T-cell (primary cell): ENCODE measurements at places on chromosomes 12 and 14. TPM values are rescaled to one million over a fixed set of nuclear protein-coding genes. Genes with fewer than 3 reads are reported as not detected.

The TMCC3 gene
- total RNA-seq: 0.35 TPM

The OR11H7 gene
- total RNA-seq: not detected

The DEGS2 gene
- total RNA-seq: not detected

The CKAP4 gene
- total RNA-seq: 13.8 TPM

The FAM181A gene
- total RNA-seq: not detected

The DCAF4 gene
- 24.7 TPM for total RNA-seq

The IFT81 gene
- 0.73 TPM for total RNA-seq

GRCh38 chr12:4386801-4387200 is 7.3 kb upstream of the FGF23 start:
- no peak for DNase-seq

- DNase-seq: no peak
Observed at GRCh38 chr12:116958402-116959197, 47.9 kb downstream of the FBXW8 start.

DNA sequence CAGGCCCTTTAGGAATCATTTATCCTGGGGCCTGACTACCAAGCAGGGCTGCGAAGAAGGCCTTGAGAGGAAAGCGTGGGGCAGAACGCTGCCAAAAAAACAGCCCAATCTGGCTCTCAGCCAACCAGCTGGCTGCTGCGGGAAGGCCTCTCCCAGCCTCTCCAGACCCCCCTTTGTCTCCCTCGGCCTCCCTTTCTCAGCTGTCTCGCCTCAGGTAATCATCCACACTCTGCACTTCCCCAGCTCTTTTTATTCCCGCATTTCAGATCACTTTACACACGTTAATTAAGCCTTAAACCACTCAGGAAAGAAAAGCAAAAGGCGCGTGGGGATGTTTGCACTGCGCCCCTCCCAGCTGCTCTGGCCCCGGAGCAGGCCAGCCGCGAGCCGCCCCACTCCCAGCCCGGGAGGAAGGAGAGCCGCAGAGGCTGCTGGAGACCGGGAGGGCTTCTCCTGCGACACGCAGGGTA is 208.2 kb upstream of the FOXN3 start:
- DNase-seq: no peak

DNA sequence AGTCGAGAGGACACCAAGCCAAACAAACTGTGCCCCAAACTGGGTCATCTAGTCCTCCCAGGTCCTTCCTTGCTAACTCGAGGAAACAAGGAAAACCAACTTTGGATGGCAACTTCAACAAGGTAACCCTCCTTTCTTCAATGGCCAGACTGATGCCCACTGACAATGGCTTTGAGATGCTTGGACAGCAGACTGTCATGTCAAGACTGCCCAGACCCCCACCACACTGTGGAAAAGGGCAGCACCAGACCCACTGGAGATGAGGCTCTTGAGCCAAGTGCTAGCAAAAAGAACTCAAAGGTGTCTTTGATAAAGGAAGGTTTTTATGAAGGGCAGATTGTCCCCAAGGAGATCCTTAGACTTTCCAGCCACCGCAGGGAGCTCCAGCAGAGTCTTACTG is 9.0 kb upstream of the CDH24 start:
- DNase-seq: no peak

DNA sequence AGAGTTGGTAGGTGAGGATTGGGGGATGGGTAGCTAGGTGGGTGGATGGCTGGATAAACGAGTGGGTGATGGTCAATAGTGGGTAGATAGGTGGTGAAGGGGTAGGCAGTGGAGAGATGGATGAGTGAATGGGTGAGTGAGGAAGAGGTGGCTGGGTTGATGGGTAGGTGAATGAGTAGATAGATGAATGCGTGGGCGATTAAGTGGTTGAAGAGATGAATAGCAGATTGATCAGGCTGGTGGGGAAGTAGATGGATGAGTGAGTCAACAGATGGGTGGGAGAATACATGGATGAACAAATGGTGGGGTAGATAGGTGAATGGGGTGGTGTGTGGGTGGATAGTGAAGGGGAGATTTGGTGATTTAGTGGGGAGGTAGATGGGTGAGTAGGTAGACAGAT is 51.1 kb downstream of the SYNE3 start:
- DNase-seq: no peak

DNA sequence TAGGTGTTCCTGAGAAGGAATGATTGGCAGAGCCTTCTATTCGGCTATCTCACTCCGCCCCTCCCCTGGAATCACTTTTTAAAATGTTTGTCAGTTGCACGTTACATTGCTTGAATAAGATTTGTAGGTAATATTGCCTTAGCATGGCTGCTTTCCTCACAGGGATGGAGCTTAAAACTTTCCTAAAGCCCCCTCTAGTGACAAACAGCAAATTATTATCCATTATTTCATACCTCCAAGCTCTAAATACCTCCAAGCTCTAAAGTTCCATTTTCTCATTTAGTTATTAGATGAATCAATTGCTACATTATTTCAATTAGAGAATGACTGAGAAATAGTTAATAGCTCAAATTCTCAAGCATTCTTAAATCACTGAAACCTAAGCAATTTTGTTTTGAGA is 5.1 kb upstream of the SPATA7 start:
- no peak for DNase-seq

DNA sequence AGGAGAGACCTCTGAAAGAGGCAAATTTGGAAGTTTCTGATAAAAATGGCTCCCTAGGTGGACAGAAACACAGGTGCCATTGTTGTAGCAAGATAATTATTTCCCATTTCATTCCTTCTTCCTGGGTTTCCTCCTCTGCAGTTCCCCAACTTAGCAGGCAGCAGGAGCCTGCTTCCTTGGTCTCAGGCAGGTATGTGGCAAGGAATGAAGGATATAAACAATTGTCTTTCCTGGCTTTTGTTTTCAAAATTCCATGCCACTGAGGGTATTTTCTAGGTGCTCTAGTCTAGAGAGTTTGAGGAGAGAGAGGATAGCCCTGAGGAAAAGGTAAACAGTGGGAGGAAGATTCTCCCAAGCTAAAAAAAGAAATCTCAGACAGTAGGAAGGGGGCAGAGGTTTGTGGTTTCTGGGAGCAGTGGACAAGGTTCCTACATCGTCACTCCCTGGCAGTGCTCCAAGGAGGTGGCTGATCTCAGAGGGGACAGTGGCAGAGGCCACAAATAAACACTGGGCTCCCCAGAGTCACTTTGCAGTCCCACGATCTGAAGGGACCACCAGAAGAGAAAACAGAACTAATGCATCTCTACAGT is 82.6 kb upstream of the IGF1 start:
- DNase-seq: no peak

DNA sequence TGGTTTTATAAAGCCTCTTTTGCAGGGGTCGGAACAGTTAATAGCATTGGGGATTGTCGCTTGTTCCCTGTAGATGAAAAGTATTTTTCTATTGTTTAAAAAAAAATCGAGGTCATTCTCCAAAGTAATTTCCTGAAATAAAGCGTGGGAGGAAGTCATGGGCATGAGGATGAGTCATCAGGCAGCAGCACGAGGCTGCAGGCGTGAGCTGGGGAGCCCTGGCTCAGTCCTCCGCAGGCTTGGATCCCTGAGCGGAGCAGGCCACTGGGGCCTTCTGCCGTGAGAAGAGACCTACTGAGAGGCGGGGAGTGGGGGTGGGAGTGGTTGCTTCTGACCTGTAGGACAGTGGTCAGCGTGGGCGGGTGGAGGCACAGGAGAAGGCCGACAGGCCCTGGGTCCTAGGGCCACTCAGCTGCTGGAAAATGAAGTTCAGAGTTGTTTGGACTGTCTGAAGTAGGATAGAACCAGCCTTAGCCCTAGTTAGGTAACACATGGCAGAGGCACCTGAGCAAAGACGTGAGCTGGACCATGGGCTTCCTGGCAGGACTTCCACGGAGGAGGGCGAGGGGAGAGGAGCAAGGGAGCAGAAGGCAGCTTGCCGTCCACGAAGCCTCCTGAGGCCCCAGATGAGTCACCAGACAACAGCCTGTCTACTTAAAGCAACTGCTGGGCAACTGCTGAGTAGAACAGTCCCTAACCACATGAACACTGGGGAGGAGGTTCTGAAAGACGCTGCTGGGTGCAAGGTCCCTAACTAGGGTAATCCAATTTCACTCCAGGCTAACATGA is 21.1 kb upstream of the LGALS3 start:
- no peak for DNase-seq

GRCh38 chr14:38143170-38143569 is 64.5 kb upstream of the SSTR1 start:
- no peak for DNase-seq

DNA sequence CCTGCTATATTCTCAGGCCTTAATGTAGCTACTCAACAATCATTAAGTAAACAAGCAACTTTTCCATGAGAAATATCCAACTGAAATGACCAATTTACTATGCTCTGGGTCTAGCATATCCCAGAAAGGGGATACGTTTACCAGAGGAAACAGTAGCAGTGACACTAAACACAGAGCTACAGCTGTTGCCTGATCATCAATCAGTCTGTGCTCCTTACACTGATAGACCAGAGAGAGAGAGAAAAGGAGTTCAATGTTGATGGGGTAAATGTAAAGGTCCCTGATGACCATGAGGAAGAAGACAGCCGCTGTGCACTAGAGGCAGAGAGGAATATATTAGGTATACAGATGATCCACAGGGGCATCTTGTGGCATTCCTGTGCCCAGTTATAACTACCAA is 397.2 kb upstream of the USP15 start:
- DNase-seq: no peak

GRCh38 chr14:82755923-82756322 is 1222.3 kb upstream of the SEL1L start:
- DNase-seq: no peak

DNA sequence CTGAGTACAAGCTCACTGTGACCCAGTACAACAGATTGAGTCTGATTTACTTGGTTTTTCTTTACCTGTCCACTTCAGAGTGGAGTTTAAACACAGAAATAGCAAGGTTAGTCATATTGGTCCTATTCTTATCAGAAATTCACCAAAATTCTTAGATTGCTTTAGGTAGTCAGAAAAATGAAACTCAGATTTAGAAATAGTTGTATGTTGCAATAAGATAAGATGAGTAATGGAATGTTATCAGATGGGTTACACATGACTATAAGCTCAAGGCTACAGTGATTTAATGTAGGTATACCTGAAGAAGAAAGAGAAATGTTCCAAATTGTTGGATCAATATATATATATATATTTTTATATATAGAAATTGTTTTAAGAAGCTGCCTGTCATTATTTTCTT is 524.1 kb downstream of the LRFN5 start:
- DNase-seq: no peak

GRCh38 chr12:89210277-89210676 is 142.0 kb downstream of the DUSP6 start:
- no peak for DNase-seq

GRCh38 chr12:116528065-116528464 is 31.1 kb upstream of the MAP1LC3B2 start:
- DNase-seq: no peak

- DNase-seq: no peak
Observed at GRCh38 chr12:92145481-92145730, 240 bp downstream of the BTG1 start.

GRCh38 chr12:50685641-50686040 is 78.3 kb upstream of the ATF1 start:
- no peak for DNase-seq

- DNase-seq: no peak
Observed at GRCh38 chr12:13189264-13189663, 7.3 kb upstream of the EMP1 start.

- DNase-seq: no peak
Observed at GRCh38 chr12:128259556-128260070, 7.4 kb upstream of the TMEM132C start.

DNA sequence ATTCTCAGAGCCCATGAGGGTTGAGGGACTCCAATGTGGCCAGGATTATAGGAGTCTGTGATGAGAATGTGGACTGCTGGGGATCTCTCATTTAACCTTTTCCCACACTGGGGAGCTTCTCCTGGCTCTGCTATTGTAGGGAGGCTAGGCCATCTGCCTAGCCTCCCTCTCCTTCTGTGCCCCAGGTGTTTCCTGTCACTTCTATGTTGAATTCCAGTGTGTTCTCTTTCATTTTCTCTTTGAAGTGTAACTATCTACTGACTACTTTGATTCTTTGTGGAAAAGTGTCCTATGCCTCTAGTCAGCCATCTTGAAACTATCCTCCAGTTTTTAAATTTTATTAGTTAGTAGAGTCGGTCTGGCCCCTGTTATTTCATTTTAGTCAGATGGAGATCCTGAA is 53.4 kb upstream of the ABCD2 start:
- DNase-seq: no peak

DNA sequence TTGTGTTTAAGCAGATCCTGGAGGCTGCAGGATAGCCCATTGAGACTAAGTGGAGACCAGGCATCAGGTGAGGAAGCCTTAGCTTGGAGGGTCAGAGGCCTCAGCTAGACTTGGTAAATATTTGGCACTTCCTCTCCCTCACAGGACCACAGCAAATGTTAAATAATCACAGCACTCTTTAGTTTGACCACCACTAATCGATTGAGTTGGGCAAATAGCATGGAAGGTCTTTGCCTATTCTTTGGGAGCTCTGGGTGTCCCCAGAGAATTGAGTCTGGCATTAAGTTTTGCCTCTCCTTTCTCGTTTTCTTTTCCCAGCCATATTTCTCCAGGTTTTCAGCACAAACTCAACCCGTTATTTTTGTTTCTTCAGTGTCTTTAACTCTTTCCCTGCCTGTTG is 61.4 kb downstream of the ETV6 start:
- DNase-seq: no peak

DNA sequence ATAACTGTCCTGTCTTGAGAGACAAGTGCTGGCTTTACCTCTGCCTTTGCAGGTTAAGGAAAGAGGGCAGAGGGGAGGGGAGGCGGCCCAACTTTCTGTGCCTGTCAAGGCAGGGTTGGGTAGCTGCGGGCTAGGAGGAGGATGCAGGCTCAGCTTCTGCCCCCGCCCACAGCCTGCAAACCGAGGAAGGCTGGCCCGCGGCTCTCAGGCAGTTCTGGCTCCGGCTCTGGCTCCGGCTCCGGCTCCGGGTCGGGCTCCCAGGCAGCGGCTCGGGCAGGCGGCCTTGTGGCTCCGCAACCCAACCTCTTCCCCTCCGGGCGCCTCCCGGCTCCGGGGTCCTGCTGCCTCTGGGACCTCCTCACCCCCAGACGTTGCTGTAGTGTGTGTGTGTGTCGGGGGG is 92.9 kb downstream of the TMEM30B start:
- DNase-seq: no peak

GRCh38 chr14:106511006-106511799 is 984.8 kb downstream of the TMEM121 start:
- DNase-seq: peak; percentile 62

DNA sequence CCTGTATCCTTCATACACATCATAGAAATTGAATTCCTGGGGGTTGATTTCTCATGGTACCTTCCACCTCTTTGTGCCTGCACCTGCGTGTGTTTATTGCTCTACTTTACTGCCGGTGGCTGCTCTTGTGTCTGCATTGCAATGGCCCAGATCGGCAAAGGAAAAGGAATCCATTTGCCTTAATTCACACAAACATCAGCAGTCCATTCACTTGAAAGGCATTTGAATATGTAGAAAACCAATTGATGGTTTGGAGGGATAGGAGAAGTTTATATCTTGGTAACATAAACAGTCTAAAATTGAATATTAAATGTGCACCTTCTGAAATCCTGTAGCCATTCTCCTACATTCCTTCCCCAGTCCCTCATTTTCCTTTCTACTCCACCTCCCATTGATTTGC is 74.0 kb downstream of the SNAPC1 start:
- no peak for DNase-seq
